ENCODE measurements at places on chromosomes 2 and 18.
A peak's percentile ranks its signal among the peaks of the same experiment; 100 is the strongest.

DNA sequence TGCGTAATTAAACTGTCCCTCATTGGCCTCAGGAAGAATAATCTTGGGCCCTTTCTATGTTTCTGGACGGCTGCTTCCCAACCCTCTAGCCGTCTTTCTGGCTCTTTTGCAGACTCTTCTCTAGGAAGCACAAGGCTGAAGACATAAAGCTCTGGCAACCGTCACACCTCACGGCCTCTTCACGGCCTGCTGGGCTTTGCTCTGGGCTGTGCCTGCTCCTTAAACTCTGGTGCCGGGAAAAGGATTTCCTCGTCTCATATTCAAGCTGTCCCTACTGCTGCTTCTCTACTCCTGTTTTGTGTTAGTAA is 36.0 kb upstream of the WIPF1 start:
- DNase-seq: no peak

- no peak for DNase-seq
These were observed 39.8 kb upstream of the EVA1A start for GRCh38 chr2:75600461-75601011.

DNA sequence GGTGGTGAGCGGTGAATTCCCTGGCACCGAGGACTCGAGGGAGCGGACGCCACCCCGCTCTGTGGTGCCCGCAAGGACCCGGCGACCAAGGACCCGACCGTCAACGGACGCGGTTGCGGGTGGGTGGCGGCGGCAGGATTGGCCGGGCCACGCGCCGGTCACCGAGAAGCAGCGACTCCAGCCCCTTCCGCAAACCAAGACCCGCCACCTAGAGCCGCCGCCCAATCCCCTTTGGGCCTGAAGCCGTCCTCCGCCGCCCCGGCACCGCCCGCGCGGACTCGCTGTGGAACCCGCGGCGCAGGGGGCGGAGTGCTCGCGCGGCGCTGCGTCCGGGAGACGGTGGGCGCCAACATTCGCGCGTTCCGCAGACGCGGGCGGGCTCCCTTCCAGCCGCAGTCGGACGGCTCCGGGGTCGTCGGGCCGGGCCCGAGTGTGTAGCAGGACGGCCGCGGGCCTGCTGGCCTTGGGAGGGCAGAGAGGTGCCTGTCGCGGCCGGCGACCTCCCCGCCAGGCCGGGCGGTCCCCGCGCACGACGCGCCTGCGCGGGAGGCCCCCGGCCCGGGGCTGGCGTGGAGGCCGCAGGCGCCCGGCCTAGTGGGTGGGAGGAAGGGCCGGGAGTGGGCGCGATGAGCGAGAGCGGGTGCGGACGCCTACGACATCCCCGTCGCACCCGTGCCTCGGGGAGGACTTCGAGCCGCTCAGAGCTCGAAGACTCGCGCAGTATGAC is at the start of the genes FAM228B and PFN4:
Gene FAM228B, plus strand, starts transcription at position 275 of the 727 bp plus-strand sequence. CDS start 893 bp downstream, outside the sequence.
Gene PFN4, minus strand, starts transcription at position 140 of the 727 bp plus-strand sequence. CDS start 799 bp downstream, outside the sequence.
- DNase-seq: peak; percentile 83

- DNase-seq: no peak
These were observed 2.3 kb upstream of the GATA6 start for GRCh38 chr18:22167091-22167470.

DNA sequence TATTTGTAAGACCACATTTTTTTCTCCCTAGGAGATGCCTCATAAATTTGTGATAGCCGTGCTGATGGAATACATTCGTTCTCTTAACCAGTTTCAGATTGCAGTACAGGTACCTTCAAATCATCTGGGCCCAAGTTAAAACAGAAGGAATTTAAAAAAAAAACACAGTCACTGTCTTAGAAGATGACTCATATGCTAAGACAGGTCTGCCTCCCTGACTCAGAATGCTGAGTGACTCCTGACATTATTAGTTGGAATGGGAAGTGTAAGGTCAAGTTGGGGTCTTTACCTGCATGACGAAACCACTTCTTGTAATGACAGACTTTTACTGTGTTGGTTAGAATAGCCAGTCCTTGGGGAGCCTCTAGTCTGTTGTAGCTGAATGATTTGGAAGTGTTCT is 26.3 kb downstream of the RMC1 start:
- DNase-seq: no peak

DNA sequence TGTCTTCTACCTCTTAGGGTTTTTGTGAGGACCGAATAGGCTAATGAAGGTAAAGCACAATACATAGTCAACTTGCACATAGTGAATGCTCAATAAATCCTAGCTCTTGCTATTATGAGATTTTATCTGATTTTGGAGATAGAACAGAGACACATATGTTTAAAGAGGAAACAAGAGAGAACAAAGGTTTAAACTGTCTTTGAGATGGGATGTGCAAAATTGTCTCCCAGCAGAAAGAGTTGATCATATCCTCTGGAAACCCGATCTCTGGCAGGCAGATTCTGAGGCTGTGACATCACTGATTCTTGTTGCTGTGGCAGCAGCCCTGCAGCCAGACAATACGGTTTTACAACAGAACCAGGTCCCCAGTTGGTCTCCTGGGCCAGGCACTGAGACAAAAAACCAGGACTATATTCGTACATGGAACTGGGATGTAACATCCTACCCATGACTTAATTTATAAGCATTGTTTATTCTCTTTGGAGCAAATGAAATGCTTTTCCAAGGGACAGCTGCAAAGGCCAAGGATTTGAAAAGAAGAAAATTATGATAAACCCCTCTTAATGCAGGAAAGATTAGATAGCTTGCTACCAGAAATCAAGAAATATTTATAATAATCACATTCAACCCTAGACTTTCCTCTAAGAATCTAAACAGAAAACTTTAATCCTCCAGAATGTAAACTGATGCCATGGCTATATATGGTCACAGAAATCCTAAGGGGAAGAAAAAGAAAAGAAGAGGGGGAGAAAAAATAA is 80.2 kb downstream of the SLC8A1 start:
- DNase-seq: no peak

DNA sequence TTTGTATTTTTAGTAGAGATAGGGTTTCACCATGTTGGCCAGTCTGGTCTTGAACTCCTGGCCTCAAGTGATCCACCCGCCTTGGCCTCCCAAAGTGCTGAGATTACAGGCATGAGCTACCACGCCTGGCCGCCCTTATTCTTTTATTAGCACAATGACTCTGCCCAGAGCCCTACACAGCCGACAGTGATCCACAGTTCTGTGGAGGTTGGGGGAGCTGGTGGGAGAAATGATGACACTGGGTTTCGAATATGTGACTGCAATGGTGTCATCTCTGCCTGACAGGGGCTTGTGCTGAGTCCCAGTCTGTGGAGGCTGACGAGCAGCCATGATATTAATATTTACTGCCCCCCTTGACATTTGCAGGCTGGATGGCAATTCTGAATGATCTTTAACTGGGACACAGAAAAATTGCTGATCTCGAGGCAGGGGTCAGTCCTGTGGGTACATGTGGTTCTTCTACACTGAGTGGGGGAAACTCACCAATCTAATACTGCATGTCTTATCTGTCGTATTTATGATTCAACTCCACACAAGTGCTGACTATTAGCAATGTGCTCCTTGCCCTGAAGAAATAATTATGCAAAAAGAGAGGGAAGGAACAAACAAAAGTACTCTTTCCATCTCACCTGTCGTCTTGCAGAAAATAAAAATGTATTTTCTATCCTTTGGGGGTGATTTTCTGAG is 6.3 kb upstream of the CTAGE1 start:
- no peak for DNase-seq

GRCh38 chr2:209638346-209638745 is 133.3 kb upstream of the UNC80 start:
- DNase-seq: no peak

DNA sequence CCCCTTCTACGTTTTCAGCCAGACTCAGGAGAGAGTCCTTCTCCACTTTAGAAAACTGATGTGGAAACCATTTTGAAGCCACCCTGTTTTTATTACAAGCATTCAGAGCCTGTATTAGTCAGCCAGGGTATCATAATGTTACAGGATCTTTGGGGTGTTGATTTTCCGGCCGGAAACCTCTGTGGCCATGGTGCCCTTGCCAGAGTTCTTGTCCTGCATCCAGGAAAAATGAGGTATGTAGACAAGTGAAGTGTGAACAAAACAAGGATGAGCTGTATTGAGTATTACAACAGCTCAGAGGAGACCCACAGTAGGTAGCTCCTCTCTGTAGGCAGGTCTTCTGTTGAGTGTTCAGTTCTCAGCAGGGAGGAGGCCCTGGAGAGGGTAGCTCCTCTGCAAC is 241.0 kb upstream of the COPS8 start:
- no peak for DNase-seq

DNA sequence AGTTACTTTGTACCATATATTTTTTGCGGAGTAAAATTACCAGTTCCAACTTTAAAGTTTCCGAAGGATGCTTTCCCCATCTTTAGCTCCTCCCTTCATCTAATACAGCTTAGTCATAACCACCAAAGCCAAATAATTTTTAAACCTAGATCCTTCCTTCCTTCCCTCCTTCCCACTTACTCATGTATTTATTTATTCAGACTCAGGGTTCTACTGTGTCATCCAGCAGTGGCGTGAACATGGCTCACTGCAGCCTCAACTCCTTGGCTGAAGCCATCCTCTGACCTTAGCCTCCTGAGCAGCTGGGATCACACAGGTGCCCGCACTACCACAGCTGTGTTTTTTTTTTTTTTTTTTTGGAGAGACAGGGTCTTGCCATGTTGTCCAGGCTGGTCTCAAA is 4.4 kb downstream of the LPIN2 start:
- DNase-seq: no peak

DNA sequence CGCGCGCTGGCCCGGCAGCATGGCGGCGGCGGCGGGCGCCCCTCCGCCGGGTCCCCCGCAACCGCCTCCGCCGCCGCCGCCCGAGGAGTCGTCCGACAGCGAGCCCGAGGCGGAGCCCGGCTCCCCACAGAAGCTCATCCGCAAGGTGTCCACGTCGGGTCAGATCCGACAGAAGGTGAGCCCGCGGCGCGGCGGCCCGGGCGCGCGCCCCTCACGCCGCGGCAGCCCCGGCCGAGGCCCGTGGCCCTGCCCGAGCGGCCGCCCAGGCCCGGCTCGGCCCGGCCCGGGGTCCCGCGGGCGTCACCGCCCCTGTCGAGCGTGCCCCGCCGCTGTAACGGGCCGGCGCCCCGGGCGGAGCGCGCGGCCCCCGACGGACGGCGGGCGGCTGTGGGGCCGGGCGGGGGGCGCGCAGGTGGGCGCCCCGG is 218 bp downstream of the DGKD start:
- no peak for DNase-seq

GRCh38 chr2:9071584-9072124 is 68.2 kb upstream of the MBOAT2 start:
- DNase-seq: no peak

DNA sequence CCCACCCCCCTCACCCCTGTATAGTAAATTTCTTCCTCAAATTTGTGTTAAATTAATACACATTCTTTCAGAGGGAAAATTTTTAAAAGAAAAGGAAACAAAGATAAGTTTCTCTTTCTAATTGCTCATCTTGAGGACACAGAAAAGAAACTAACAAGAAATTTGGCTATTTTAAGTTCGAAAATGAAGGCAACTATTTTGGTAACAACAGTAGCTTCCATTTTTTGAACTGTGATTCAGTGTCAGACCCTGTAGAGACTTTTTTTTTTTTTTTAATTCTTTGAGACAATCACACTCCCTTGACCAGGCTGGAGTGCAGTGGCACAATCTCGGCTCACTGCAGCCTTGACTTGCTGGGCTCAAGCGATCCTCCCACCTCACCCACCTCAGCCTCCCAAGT is 194.9 kb downstream of the SS18 start:
- DNase-seq: no peak

- DNase-seq: no peak
These were observed 41.9 kb downstream of the C1QL2 start for GRCh38 chr2:119116411-119117295.

GRCh38 chr2:177465400-177466138 is 73.0 kb downstream of the AGPS start:
- DNase-seq: no peak

- no peak for DNase-seq
These were observed 37.0 kb downstream of the MAL start for GRCh38 chr2:95062242-95063085.

DNA sequence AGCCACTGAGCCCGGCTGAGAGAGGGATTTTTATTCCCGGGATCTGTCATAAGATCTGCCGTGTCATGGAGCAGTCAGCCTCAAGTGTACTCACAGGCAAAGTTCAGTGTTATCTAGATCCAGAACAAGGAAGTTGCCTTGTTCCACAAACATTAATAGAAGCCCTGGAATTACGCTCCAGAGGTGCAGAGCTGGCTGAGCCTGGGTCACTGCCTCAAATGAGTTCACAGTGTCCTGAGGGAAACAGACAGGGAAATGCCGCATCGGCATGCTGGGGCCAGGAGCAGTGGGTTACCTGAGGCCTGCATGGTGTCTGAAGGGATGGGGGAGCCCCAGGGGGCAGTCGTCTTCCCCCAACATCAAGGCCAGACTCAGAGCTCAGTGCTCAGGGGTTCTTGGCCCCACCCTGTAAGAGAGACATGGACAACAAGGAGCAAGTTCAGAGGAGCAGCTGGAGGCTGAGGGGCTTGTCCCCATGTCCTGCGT is 42.7 kb upstream of the ODC1 start:
- no peak for DNase-seq

GRCh38 chr2:132754867-132755472 is 85.0 kb upstream of the LYPD1 start:
- DNase-seq: no peak

- no peak for DNase-seq
These were observed 1611.1 kb upstream of the ZEB2 start for GRCh38 chr2:146131048-146131447.

DNA sequence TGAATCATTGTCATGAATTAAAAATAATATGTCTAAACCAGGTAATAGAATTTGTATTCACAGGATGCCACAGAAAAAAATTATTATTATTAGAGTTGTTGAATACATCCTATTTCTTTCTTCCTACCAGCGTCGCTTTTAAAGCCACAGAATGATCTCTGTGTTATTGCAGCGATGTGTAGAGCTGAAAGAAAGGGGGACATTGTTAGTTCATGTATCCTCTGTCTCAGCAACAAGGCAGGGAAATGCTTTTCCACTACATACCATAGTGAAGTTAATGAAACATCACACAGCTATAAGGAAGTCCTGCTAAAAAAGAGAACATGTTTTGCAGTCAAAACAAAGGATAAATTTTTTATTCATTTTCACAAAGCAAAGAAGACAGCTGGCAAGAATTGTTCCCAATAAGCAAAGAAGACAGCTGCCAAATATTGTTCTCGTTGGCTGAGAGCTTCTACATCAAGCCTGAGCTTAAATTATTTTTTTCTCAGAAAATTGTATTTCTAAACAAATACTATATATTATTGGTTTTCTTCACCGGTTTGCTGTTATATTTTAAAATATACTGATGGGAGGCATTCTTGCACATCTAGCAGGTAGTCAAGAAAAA is 1234.4 kb downstream of the SUCLG1 start:
- DNase-seq: no peak

DNA sequence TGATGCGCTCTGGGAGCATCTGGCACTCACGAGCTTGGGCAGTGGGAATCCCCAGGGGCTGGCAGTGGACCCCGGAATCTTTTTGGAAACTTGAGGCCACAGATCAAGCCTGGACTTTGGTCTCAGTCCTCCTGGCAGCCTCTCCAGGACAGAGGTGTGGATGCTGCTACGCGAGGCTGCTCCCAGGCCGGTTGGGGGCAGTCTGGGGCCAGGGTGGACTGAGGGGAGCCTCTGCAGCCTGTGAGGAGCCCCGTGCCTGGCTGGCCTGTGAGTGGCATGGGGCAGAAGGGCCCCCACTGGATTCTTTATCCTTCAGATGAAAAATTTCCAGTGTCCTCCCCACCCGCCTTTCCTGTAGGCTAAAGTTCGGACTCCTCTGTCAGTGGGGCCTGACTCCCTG is 12.7 kb upstream of the DES start:
- no peak for DNase-seq

GRCh38 chr2:111160758-111161157 is 40.0 kb downstream of the BCL2L11 start:
- no peak for DNase-seq

Data from NCI-H2171 treated with DMSO at 0.1 percent for 48 hours (cell line).